ENCODE measurements at places on chromosomes 3 and 15.

DNA sequence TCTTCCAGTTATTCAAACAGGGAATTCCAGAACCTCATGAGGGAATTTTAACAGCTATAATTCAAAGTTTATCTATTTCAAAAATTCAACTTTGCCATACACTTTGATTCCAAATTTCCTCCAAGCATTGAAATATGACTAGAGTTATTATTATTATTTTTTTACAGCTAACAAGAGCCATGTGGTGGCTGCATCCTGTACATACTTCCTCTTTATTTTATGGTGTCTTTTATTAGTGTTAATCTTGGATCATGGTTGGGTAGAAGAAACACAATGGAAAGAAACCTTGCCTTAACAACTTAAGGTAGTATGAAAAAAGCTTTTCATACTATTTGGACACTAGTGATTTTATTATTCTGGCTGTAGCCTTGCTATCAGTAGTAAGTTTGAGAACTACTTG, 52.7 kb downstream of the TFG start:
- no peak for DNase-seq

GRCh38 chr3:101827211-101828174, 21.8 kb upstream of the NFKBIZ start:
- DNase-seq, result no peak

DNA sequence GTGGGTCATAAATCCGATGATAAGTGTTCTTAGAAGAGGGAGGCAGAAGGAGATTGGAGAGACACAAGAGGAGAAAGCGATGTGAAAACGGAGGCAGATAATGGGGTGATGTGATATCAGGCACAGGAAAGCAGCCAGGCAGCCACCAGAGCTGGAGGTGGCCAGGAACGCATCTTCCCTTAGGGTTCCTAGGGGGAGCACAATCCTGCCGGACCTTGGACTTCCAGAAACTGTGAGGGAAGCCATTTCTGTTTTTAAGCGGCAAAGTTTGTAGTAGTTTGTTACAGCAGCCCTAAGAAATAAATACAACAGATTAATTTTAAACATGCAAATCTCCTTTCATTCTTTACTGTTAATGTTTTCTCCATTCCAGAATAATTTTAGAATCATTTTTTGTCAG, 259.9 kb upstream of the TMC3 start:
- DNase-seq, result no peak

DNA sequence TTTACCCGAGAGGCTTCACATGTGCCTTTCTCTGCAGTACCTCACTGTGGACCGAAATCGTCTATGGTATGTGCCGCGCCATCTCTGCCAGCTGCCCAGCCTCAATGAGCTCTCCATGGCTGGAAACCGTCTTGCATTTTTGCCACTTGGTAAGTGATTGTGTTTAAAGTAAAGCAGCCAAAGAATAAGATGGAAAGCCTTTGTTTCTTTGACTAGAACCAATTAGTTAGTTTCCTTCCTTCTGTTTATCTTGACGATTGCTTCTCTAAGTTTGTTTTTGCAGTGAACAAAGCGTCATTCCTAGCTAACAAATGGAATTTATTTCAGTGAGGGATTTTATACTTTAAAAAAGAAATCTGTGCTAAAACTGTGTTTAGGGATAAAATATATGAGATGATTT, 82.7 kb downstream of the LRRC28 start:
- no peak for DNase-seq

DNA sequence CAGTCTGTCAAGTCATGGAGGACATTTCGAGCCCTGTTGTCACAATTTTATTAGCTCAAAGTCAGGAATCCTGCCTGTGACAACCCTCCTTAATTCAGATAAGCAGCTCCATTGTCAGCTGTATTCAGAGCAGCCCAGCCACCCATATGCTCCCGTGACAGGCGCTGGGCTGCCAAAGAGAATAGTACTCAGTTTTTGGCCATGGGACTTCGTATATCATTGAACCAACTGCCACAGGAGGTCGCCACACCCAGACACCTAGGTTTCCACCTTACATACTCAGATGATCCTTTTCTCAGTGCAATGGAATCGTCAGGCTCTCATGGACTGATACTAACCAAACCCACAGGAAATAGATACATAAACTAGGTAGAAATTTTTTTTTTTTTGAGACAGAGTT, 100.2 kb downstream of the C3orf70 start:
- DNase-seq, result no peak

GRCh38 chr3:43883729-43884396, 193.1 kb downstream of the ABHD5 start:
- no peak for DNase-seq

- no peak for DNase-seq
These were observed 117.7 kb upstream of the PLCL2 start for GRCh38 chr3:16767006-16767405.

GRCh38 chr3:166111562-166111961, 274.3 kb upstream of the BCHE start:
- DNase-seq, result no peak

- no peak for DNase-seq
These were observed 36.1 kb upstream of the MTMR14 start for GRCh38 chr3:9613056-9613748.

DNA sequence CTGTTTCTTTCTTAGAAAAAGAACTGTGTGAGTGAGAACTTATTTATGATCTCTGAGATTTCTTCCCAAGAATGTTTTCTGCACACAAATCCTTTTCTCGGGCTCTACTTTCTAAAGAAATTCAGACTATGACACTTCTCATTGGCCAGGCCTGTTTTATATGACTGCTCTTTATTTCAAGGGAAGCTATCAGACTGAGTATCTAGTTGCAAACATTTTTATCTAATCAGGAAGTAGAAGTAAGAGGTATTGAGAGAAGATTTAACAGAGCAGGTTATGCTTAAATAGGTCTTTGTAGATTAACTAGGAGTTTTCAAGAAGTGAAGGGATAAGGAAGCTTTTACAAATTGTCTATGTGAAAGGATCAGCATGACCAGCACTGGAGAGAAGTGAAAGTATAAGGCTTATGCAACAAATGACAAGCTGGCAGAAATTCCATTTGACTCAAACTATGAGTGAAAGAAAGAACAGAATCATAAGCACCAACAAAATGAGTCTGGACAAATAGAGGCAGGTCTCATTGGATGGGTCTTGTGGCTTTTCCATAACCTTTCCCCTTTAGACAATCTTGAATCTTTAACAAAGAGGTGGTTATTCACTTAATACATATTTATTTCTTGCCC, 71.9 kb upstream of the CHL1 start:
- DNase-seq, result no peak

DNA sequence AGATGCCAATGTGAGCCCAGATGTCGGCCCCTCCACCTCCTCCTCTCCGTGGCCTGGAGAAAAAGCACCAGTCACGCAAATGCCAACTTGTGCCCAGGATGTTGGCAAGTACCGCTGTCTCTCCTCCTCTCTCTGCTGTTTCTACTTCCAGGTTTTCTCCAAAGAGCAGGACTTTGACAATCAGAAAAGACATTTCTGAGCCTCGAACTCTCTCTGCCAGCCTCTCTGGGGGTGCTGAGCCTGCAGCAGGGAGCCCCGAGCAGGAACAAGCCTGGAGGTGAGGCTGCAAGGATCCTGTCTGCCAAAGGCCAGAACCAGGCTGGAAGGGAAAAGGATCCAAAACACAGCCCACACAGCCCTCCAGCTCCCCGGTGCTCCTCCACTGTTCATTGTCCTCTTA, 89.7 kb downstream of the SEC22A start:
- no peak for DNase-seq

- peak; percentile 11 for DNase-seq
These were observed at the start of gene AP3B2 for GRCh38 chr15:82709421-82710207. AP3B2 (minus strand) TSS chr15:82709875; CDS start chr15:82709706, 169 bp downstream.

DNA sequence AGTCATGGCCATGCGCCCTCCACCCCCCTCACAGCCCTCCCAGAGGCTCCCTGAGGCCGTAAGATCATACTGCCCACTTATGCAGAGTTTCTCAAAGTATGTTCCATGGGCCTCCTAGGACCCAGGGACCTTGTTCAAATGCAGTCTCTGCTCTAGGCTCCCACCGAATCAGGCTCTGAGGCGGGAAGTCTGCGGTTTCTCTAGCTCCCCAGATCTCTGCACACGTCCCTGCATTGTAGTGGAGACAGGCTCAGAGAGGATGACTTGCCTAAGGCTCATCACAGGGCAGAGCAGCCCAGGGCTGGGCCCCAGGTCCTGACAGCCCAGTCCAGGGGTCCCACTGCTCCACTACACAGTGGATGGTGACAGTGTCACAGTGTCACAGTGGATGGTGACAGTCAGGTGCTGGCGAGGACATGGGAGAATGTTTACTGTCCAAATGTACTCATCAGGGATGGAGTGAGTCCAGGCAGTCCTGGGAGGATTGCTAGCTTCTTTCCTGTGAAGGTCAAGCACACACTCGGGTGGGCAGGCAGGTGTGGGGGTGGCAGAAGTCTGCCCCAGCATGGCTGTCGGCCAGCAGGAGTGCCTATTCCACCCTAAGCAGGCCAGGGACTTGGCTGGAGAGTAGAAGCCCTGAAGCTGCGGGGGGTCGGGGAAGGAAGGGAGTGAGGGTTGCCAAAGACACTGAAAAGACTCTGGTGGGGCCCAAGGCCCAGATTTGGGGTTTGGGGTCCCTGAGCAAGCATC, 12.4 kb downstream of the ANKRD63 start:
- no peak for DNase-seq

DNA sequence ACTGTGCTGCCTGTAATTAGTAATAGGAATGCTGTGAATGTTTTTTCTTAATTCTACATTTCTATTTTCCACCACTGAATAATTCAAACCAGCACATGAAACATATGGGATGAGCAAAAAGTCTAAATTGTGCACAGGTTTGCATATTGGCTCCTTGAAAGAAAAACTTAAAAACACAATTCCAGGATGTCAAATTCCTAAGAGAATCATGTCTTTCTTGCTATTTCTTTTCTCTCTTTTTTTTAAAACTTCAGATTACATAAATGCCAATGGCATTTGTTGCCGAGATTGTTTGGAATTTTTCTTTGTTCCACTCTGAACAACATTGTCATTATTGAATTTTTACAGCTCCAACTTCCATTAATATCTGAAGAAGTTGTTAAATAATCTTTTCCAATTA, 60.8 kb downstream of the VGLL3 start:
- no peak for DNase-seq

- DNase-seq, result no peak
These were observed 288.4 kb upstream of the LYSMD4 start for GRCh38 chr15:100021653-100022052.

- DNase-seq, result no peak
These were observed 661 bp upstream of the PARP14 start for GRCh38 chr3:122679882-122680474.

DNA sequence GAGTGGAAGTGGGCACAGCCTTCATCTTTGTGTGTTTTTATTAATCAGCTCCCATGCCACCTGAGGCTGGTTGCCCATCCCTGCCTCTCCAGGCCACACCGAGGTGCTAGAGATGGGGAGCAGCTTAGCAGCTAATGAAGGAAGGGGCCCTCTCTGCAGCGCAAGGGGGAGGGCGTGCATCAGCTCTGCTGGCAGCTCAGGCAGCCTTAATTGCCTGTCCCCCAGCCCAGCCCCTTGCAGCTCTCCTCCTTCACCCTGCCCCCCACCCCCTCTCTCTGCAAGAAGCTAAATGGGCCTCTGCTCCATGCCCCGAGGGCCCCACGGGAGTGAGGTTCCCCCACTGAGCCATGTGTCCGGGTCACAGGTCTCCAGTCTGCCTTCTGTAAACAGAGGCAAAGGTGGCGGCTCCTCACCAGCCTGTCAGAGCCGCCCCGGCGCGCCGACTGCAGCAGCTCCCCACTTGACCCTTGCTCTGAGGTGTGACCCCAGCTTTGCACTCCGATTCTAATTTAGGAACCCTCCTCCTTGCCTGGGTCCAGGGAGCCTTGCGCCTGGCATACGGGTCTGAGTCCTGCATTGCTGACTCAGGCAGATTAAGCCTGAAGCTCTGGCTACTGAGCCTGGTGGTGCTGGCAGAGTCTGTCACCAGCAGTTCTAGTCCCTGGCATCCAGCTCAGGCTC, 27.9 kb upstream of the NTRK3 start:
- no peak for DNase-seq

GRCh38 chr3:212432-212831, 15.9 kb downstream of the CHL1 start:
- no peak for DNase-seq

DNA sequence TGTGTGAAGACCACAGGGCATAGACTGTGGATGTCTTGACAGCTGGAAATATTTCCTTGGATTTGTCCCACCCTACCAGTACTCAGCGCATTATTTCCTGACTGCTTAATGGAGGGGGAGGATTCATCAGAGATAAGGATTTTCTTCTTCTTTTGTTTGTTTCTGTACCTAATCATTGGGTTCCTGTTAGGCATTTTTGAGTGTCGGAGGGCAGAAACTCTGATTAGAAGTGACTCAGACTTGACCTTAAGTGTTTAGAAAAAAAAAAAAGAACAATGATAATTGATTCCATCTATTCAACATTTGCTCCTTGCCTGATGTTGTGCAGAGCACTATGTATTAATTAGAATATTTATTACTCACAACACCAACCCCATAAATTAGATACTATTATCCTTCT, 78.5 kb upstream of the SYNPR start:
- DNase-seq, result no peak

GRCh38 chr15:80483725-80484161, 79.6 kb downstream of the ARNT2 start:
- DNase-seq, result no peak

DNA sequence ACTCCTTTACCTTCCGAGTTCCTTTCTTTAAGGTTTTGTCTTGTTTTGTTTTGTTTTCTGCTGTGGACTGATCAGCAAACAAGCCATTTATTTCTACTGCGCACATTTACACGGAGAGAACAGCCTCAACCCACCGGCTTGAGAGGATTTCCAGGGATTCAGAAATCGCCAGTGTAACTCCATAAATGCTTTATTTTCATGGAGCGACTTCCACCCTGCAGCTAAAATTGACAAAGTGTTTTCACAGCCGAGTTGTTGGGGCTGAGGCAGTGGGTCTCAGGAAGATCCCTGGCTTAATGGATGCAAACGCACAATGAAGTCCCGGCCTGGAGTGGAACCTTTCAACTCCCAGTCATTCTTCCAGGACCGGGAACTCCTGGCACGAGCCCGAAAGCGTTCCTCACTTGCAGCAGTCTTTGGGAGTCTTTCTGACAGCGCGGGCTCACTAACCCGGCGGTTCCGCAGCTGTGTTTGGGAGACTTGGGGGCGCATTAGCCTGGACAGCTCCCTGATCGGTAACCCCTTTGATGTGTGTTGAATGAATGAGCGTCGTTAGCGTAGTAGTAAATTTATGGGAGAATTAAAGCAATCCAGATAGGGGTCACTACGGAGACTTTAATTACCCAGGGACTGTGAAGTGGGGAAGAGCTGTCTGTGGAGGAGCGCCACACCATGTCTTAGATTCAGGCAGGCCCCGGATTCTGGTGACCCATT, 785 bp upstream of the MYRIP start:
- no peak for DNase-seq

DNA sequence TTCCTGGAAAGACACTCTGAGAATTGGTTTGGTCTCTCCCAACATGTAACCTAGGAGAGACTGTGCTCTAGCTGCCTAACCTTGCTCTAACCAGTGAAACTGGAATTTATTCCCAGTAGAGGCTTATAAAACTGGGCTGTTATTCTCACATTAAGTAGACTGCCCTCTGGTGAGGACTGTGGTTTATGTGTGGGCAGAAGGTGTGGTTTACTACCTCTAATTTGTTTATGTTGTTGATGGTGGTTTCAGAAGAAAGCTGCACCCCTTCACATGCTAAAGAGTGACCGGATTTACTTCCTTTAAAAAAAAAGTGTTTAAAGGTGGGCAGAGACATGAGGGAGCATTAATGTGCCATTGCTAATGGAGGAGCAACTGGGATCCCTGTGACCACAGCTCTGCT, 273.2 kb downstream of the MECOM start:
- no peak for DNase-seq

GRCh38 chr15:100053474-100054121, 288.2 kb downstream of the ADAMTS17 start:
- no peak for DNase-seq
